ENCODE measurements at places on chromosomes 7 and 10.

DNA sequence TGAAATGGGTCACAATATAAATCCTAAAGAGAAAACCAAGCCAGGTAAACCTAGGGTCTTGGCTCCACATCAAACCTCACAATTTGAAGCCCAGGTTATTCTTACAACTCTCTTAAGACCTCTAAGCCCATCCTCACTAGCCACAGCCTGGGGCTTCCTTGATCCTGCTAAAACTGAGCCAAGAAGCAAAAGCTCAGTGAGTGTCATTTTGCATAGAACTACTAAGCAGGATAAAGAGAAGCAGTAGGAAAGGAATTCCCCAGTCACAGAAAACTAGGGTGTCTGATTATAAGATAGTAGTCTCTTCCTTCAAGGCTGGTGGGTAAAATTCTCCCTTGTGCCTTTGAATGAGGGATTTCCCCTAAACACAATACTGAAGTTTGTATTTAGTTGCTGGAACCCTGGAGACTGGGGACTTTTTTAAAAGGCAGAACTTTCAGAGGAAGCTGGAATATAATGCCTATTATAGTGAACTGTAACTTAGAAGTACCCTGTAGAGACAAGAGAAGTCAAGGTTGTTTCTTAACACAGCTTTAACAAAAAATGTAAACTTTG, 196.6 kb upstream of the KIAA1217 start:
- no peak for DNase-seq

GRCh38 chr7:44695756-44696155, 52.9 kb upstream of the ZMIZ2 start:
- DNase-seq = no peak

- no peak for DNase-seq
Observed at GRCh38 chr7:28054531-28055160, 125.9 kb downstream of the JAZF1 start.

DNA sequence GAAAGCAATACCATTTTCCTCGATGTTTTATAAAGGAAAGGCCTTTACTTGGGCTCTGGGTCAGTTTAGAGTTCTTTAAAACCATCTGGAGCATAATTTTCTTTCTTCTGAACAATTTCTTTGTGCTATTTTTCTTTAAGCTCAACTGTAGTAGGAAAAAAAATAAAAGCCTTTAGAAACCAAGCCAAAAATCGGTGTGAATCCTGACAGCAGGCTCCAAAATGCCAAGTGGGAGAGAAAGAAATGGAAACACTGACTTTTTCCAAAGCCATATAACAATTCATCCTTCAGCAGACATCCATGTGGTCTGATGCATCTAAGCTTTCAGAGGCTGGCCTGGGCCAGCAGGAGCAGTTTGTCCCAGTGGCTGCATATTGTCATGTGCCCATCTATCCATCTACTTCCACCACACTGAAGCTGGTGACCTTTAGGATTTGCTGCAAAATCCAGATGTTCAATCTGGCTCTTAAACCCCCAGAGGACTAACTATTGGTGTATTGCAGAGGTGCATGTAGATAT, 23.0 kb upstream of the ITPRID1 start:
- no peak for DNase-seq

DNA sequence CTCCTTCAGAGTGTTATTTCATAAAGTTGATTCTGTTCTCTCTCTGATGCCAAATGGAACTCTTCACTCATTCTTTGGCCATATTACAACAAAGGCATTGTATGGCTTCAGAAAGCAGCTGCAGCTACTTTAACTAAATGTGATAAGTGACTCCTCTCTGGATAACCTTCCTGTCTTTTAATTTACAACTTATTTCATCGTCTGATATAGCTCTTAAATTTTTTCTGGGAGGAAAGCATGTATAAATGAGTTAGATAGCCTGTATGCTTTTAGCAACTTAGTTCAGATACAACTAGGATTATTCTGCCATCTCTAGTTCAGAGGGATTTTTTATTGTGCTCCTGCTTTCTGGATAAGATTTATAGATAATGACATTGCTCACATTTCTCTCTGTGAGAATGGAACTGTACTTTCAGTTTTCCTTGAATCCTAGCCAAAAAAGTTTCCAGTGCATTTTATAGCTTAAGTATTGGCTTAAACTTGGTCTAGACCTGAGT, 57.5 kb downstream of the KLHDC10 start:
- no peak for DNase-seq

GRCh38 chr10:19947656-19948055, 131.4 kb downstream of the PLXDC2 start:
- DNase-seq = no peak

GRCh38 chr7:40492946-40493345, 358.1 kb downstream of the SUGCT start:
- DNase-seq = no peak

DNA sequence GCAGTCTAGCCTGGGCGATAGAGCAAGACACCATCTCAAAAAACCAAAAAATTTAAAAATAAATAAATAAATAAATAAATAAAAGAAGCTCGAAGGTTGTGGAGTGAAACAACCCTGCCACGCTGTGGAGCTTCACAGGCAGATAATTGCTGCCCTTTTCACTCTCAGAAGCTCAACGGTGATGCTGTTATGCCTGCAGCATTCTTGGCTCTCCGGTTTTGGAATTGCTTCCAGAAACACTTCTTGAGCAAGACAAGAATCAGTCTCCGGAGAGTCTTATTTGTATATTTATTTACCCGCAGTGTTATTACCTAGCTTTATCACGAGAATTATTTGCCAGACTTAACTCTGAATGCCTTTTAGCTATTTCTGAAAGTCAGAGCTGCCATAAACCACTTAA, 40.5 kb upstream of the UBE2H start:
- no peak for DNase-seq

DNA sequence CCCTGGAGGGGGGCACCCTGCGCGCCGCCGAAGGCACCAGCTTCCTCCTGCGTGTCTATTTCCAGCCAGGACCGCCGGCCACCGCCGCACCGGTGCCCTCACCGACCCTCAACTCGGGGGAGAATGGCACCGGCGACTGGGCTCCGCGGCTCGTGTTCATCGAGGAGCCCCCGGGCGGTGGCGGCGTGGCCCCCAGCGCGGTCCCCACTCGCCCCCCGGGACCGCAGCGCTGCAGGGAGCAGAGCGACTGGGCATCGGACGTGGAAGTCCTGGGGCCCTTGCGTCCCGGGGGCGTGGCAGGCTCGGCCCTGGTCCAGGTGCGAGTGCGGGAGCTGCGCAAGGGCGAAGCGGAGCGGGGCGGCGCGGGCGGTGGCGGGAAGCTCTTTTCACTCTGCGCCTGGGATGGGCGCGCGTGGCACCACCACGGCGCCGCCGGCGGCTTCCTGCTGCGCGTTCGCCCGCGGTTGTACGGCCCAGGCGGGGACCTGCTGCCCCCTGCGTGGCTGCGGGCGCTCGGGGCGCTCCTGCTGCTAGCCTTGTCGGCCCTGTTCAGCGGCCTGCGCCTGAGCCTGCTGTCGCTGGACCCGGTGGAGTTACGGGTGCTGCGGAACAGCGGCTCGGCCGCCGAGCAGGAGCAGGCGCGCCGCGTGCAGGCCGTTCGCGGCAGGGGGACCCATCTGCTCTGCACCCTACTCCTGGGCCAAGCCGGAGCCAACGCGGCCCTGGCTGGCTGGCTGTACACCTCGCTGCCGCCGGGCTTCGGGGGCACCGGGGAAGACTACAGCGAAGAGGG, 594 bp downstream of the CNNM1 start:
- peak; percentile 10 for DNase-seq

DNA sequence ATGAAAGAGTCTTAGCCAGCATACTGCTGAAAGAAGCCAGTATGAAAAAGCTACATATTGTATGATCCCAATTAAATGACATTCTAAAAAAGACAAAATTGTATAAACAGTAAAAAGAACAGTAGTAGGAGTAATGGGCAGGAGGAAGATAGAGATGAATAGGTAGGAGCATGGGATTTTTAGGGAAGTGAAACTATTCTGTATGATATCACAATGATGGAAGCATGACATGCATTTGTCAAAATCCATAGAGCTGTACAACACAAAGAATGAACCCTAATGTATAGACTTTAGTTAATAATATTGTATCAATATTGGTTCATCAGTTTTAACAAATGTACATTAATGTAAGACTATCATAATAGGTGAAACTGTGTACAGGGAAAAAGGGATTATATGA, 147.9 kb downstream of the IMMP2L start:
- DNase-seq = no peak

- DNase-seq = no peak
Observed at GRCh38 chr7:19268737-19269136, 123.5 kb upstream of the FERD3L start.

- DNase-seq = no peak
Observed at GRCh38 chr7:37129035-37129425, 319.6 kb downstream of the ELMO1 start.

DNA sequence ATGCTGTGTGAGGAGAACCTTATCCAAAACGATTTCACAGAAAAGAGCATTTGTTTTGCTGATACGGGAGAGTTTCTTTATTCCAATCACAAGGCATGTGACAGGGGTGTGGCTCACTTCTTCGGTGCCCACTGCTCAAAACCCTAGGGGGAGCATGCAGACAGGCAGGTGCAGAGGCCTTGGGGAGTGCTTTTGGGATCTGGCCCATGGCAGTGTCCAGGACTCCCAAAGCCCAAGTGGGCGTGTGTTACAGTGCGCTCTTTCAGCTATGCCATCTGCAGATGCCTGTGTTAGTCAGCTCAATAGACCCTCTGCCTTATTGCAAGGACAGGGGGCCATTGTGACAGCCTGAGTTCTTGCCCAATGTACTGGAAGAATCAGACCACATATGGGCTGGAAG, 94.8 kb downstream of the CSTF2T start:
- no peak for DNase-seq

- DNase-seq = no peak
Observed at GRCh38 chr7:81871606-81872265, 101.9 kb upstream of the HGF start.

DNA sequence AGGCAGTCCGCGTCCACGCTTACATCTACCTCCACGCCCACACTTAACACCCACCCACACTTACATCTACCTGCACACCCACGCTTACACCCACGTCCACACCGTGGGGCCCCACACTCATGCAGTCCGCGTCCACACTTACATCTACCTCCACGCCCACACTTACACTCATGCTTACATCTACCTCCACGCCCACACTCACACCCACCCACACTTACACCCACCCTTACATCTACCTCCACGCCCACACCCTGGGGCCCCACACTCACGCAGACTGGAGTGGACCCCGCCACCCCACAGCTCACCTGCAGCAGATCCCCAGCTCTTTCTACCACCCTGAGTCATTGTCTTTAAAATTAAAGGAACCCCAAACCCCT, 32.4 kb upstream of the PWWP2B start:
- DNase-seq = peak; percentile 55

DNA sequence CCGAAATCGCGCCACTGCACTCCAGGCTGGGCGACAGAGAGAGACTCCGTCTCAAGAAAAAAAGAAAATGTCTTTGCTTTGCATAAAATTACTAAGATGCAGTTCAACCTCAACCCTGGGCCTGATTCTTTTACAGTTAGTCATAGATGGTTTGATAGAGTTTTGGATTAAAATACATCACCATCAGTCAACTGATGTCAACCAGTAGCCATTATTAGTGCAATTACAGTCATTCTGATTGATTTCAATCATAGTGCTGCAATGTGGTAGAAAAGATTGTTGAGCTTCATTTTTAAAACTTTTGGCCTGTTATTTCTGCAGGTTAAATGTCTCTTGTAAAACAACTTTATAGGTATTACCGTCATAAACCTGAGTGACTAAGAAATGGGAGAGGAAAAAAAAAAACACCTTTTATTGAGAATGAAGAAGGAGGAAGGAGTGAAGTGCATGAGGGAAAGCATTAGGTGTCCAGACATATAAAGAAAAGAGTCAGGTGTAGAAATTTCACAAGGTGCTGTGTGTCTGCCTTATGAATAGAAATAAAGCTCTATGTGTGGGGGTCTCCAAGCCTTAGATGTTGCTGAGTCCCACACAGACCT, 150.6 kb downstream of the TRIL start:
- DNase-seq = no peak

DNA sequence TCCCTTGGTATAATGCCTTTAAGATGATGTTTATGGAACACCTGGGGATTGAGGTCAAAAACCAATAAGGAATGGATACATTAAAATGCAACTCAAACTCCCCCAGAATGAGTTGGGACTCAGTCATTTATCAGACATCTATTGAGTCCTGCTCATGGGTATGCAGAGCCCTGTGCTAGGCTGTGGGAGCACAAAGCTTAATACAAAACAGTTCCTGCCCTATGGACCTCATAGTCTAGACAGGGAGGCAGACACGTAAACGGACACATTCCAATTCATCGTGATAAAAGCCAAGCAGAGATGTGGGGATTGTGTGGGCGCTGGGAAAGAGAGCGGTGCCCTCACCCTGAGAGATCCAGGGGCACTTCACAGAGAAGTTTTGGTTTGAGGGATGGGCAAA, 181.7 kb downstream of the PTEN start:
- DNase-seq = no peak

DNA sequence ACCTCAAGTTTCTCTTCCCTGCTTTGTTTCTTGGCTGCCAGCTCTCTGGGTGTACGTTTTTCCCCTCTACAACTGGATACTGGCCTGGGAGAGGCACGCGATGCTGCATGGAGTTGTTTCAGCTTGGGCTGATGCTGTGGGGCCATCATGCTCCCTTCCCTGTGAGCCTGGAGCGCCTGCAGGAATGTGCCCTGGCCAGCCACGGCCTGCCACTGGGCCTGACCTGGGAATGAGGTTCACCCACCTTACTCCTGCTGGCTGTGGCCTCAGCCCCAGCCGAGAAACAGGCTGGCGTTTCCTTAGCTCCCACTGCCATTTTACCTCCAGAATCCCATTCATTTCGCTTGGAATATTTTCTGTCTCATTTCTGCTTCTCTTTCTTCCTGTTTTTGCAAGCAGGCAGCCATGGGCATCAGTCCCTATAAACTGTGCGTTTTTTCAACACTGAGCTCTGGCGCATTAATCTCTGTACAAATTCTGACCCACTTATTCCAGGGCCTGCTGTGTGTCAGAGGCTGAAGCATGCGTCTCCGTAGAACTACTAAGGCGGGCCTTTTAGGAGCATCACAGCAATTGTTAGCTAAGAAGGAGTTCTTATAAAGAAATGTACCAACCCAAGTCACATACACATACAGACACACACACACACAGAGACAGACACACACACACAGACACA, 57.9 kb downstream of the GATA3 start:
- no peak for DNase-seq

DNA sequence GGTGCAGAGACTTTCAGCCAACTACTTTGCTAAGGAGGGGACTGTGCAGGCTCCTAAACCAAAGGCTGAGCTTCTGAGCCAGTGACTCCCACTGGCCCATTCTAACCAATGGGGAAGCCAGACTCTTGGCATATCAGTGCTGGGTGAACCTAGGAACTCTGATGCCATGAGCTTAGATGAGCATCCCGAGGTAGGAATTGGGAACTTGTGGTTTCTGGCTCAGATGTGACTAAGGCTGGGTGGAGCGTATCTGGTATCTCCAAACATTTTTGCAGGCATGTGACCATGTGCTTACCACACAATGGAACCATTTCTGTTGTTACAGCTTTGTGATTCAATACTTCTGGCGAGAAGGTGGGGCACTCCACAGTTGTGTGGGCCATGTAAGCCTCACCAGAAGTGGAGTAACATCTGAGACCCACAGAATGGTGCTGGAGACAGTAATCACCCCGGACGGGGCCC, 2.5 kb upstream of the AVPI1 start:
- DNase-seq = no peak

Data from activated CD4-positive, alpha-beta memory T cell treated with anti-CD3 and anti-CD28 coated beads for 36 hours (primary cell).